NCI-H2171 treated with DMSO at 0.1 percent for 48 hours (cell line): ENCODE measurements at places on chromosomes 11 and 22.
A peak's percentile ranks its signal among the peaks of the same experiment; 100 is the strongest.

DNA sequence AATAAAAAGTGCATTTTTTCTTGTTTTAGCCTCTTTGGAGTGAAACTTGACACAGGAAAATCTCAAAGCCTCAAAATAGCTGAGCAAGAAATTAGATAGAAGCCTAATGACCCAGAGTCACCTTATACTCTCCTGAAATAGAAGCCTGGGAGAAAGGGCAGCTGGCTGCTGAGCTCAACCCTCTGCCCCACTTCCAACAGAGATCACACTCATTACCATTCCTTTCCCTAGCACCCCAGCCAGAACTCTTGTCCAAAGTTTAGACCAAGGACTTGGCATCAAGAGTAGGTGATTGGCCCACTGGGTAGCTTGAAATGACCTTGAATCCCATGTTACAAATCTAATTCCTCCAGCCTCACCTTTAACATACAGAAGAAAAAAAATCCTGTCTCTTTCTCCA is 62.7 kb upstream of the AMOTL1 start:
- DNase-seq, result no peak

DNA sequence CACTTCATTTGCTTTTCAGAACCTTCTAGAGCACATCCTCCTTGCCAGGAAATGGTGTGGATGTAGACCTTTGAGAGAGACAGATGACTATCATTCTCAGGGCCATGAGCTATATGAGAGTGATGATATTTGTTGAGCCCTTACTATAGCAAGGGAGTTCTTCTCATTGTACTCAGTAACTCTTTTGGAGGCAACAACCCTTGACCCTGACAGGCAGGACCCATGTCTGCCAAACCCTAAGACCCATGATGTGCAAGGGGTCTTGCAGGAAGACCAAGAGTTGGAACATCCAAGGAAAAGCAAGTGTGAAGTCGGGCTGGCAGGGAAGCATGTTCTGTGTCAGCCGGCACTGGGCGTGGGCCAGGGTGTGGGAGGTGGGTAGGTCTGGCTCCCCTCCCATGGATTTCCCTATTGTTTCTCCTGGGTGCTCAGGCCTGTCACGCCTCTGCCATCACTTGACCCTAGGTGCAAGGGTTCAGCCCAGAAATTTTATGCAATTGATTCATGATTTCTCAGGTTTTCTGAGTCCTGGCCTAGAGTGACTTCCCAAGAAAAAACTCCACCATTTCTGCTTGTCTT is 1.2 kb downstream of the FOLR3 start:
- DNase-seq, result no peak

DNA sequence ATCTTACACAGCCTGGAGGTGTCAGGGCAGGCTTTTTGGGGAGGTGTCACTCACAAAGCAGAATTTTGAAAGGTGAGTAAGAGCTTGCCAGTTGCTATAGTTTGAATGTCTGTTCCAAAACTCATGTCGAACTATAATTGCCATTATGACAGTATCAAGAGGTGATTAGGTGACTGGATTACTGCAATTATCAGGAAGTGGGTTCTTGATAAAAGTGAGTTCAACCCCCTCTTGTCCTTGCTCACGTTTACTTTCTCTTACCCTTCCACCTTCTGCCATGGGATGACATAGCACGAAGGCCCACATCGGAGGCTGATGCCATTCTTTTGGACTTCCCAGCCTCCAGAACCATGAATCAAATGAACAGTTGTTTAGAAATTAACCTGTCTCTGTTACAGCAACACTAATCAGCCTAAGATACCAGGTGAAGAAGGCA is 4.7 kb upstream of the C11orf86 start:
- DNase-seq, result no peak

DNA sequence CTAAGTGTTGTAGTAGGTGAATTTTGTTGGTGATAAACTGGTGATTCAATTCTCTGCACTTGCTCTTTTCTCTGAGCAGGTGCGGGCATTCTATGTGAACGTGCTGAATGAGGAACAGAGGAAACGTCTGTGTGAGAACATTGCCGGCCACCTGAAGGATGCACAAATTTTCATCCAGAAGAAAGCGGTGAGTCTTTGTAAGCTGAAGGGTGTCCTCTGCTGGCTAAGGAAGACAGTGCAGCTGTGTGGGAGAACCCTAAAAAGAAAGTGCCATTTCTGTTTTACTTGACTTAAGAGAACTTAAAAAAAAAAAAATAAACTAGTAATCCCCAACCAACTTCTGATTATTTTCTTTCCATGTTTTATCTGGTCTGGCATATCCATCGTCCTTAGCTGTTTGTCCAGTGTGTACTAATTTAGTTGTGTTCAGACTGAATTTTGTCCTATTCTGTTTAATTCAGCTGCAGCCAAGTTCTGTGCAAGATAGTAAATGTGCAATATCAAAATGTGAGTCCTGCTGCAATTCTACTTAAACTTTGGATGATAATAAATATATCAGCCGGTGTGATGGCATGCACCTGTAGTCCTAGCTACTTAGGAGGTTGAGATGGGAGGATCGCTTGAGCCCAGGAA is 29.6 kb downstream of the CAT start:
- peak; percentile 23 for DNase-seq

GRCh38 chr22:38674888-38675287 is 6.9 kb upstream of the TOMM22 start:
- no peak for DNase-seq

GRCh38 chr22:20509344-20510047 is 2.1 kb downstream of the MED15 start:
- no peak for DNase-seq

DNA sequence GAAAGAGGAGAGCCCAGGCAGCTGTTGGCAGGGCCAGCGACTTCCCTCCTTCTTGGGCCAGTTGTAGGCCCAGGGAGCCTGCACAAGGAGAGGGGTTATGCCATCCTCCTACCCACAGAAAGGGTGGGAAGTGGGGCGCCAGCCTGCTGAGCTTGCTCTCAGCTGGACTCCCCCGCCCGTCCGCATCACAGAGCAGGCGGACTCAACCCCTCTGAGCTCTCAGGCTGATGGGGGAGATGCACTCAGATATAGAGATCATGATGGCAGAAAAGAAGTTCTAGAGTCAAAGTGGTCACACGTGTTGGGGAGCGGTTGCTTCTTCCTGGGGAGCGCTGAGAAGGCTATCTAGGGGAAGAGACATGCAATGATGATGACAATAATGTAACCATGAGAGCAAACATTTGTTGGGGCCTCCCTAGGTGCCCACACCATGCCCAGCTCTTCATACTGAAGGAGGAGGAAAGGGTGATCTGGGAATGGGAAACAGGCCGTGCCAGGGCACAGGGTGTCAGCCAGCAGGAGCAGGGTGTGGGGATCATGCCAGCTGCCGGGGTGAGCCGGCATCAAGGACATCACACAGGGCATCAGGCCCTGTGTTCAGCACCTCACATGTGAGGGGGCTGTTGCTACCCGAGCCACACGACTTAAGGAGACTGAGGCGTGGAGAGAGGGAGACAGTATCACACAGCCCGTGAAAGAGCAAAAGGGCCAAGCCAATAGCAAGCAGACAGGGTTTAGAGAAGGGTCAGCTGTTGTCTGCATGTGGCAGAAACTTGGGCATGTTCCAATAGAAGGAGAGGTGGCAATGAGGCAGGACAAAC is 7.7 kb downstream of the SLC35E4 start:
- no peak for DNase-seq

DNA sequence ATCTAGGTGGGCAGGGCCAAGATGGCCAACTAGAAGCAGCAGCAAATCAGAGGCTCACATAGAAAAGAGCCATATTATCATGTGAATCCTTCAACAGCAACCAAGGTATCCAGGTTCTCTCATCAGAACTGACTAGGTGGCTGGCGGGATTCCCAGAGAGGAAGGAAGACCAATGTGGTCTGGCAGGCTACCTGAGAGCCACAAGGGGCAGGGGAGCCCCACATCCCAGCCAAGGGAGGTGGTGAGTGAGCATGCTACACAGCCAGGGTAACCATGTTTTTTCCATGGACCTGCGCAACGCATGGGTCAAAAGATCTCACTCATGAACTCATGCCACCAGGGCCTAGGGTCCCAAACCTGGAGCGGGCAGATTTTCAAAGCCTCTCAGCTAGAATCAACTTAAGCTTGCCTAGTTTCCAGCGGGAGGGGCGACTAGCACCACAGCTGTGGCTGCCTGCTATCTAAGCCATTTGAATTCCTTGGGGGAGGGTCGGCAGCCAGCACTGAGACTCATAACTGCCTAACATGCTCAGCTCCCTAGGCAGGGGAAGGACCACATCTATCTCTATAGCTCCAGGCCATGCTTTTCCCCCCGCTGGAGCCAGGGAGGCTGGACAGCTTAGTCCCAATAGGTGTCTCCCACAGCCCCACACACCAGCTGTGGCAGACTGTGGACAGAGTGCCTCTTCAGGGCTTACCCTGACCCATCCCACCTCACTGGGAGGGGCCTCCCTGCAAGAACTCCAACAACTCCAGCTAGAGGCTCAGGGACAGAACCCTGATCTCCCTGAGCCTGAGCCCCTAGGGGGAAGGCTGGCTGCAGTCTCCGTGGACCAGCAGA is 28.7 kb upstream of the CASP12 start:
- DNase-seq, result no peak

DNA sequence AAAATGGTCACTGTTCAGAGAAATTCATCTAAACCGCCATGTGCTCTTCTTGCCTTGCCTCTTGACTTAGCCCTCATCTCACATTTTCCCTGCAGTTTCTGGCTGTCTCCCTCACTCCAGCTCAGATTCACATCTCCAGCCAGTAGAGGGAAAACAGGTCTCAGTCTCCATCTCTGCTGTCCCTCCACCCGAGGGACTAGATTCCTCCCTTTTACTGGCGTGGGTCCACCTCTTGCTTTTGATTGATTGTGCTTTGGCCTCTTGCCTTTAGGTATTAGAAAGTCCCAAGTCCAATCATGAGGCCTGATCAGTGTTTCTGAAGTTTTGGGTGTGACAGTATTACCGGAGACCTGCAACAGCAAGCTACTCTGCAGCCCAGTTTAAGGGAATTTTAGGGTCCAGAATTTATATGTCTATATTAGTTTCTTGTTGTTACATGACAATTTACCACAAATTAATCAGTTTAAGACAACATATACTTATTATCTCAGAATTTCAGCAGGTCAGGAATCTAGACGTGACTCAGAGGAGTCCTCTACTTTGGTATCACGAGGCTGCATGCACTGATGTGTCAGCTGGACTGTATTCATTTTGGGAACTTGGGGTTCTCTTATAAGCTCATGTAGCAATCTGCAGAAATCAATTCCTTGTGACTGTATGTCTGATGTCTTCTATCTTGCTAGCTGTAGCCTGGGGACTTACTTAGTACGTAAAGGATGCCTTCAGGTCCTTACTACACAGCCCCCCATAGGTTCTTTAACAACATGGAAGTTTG is 805.2 kb upstream of the CCDC90B start:
- no peak for DNase-seq

DNA sequence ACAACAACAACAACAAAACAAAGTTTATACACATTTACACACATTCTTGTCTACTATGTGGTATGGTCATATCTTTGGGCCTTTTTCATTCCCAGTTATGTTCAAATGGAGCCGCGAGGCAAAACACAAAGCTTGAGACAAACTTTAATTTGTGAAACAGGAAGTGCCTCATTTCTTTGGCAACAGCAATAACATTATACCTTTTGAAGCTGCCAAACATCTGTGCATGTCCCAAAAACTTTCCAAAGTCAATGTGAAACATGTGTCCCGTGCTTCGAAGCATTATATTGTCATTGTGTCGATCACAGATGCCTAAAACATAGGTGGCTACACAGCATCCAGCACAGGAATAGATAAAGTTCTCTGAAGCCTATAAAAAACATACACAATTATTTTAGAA is 25.0 kb upstream of the RPS13 start:
- DNase-seq, result no peak

- peak; percentile 84 for DNase-seq
These were observed 4.0 kb upstream of the HMOX1 start for GRCh38 chr22:35376728-35377472.

- no peak for DNase-seq
These were observed 29.8 kb upstream of the CRTAM start for GRCh38 chr11:122808478-122808869.

- DNase-seq, result no peak
These were observed 38.3 kb upstream of the LRRC55 start for GRCh38 chr11:57143459-57143858.

DNA sequence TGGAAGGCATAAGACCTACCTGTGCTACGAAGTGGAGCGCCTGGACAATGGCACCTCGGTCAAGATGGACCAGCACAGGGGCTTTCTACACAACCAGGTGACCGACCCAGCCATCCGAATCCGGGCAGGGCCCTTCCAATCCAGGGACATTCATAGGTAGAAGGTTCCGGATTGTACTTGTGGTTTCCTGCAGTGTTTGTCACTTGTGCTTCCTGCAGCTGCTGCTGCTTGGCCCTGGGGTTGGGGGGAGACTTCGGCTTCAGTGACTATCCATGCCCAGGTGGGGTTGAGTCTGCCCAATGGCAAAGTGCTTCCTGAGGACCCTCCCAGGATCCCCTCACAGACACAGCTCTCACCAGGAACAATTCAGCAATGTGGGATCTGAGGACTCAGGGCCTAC is 2.2 kb downstream of the APOBEC3A start:
- no peak for DNase-seq

- DNase-seq, result no peak
These were observed 9.6 kb upstream of the CD81 start for GRCh38 chr11:2367266-2368160.

DNA sequence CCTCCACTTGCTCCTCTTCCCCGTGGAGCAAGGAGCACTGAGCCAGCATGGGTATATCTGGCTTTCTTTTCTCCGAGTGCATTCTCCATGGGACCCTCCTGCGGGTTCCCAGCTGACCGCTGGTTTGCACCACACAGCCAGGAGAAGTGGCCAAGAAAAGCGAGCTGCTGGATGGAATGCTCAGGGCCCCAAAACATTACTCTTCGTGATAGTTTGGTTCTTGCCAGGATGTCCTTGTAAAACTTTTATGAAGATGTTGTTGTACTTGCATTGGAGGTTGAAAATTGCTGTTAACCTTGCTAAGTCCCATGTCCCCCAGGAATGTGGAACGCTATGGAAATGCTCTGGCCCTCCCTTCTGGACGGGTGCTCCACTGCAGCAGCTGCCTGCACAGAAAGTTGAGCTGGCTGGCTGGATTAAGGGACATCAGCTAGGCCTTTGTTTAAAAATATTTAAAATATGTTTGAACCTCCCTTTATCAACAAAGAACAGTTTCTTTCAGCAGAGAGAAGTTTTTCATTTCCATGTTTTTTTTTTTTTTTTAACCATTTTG is 68.7 kb downstream of the ZNRF3 start:
- no peak for DNase-seq

GRCh38 chr11:32307471-32307870 is 127.9 kb downstream of the WT1 start:
- peak; percentile 99 for DNase-seq

DNA sequence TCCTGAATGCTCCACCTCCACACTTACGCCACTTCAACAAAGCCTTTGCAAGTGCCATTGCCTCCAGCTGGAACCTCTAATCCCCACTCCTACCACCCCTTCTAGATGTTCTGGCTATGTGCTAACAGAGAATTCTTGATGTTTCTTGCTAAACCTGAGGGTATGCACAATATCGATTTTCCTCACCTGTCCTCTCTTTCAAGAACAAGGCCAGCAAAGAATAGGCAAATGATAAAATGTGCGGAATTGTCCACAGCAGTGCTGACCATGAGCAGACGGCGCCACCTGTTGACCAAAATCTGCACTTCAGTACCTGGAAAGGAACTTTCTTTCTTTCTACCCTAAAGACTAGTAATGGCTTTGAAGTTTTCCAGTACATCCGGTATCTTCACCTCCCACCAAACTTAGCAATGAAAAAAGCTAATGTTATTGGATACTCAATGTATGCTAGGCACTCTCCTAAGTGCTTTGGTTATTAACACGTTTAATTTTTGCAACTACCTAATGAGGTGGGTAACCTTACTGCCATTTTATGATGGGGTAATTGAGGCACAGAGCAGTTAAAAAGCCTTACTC is 3.4 kb downstream of the TIMM10 start:
- DNase-seq, result peak; percentile 69

GRCh38 chr11:133635244-133635739 is 103.0 kb upstream of the OPCML start:
- DNase-seq, result no peak
